G401 (cell line): ENCODE measurements at places on chromosomes 3 and 15.

DNA sequence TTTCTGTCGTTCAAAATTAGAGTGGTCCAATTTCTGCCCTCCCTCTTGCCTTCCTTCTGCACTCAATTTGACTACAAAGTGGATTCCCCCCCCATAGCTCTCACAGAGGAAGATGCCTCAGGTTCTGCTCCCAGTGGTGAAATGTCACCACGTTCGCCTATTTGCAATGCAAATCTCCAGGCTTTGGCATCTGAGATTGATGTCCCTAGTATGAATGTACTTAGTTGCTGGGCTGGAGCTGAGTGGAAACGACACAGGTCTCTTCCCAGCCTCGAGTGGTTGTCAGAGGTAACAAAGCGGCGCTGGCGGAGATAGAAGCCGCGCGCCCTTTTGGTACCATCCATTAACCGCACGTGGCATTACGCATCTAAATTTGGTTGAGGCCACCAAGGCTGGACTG is 860.1 kb downstream of the MCTP2 start:
- DNase-seq, result no peak

DNA sequence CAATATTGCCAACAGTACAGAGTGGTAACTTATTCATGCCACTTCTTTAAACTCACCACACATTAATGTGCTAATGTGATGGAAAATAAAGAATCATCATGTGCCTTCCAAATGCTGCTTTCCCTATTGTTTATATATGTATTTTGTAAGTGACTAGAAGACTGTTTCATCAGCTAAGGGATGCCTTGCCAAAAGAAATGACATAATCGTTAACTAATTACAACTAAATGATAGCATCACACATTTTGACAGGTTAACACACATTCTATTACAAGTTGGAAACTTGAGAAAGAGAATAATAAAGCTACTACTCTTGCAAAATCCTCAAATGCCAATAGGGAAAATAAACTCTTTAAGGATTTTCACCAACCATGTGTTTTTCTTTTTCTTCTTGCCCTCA is 329.9 kb upstream of the AGTR1 start:
- no peak for DNase-seq

DNA sequence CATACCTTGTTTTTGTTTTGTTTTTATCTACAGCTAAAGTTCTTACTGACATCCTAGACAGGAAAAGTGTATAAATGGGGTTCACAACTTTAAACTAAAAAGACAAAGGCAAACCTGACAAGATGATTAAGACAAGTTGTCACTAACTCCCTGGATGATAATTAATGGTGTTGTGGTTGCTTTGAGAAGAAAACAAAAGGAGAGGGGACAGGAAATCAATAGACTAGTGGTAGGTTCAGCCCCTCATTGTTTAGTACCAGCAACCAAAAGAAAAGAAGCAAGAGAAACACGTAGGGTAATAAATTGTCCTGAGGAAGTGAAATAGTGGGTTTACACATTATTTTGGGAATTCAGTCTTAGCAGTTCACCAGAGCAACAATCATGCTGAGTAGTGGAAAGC is 78.8 kb downstream of the BFSP2 start:
- DNase-seq, result no peak

- DNase-seq, result no peak
Measured at GRCh38 chr3:45497963-45498362, 96.6 kb upstream of the LIMD1 start.

DNA sequence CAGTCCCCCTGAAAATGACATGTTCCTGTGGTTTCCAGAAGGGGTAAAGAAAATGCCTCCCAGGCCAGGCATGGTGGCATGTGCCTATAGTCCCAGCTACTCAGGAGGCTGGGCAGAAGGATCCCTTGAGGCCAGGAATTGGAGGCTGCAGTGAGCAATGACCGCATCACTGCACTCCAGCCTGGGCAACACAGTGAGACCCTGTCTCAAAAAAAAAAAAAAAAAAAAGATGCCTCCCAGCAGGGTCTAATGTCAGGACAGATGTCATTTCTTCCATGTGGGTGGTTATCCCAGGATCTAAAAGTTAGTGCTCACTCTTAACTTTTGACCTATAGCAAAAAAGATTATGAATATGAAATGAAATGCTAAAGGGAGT is 13.4 kb downstream of the LCMT2 start:
- DNase-seq, result no peak

DNA sequence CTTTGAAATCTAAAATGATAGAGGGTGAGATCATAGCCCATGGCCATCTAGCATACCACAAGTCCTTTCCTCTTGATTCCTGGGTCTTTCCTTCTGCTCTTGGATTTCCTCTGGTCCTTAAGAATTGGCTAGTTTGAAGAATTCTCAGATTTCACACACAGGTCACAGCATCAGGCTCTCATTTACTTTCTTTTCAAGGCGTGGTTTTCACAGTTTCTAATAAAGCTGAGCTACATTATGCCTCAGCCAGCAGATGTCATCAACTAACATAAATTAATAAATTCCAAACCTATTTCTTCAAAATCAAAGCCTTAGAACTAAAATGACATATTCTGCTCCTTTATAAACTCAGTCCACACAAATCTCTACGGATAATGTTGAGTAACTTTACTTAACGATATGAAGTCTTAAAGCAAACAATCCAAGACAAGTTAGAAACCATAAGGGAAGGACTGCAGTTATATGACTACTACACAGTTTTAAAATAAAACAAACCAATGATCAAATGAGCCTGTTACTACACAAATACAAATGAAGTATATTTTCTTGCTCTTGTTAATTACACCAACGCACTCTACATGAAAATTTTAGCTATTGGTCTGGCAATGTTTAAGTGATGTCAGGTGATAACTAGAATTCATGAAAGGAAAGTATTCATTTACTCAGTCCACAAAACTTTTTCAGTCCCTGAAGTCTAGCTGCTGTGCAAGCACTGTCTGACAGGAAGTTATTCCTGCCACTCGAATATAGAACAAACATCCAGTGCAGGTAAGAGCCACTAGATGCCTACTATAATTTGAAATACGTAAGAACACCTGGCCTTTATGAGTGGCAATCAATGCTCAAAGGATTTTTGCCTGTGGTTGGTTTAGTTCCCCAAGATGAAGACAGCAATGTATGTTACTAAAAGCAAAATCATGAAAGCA is 9.2 kb downstream of the CCDC14 start:
- no peak for DNase-seq

GRCh38 chr15:67114846-67115585 is 49.6 kb downstream of the SMAD3 start:
- DNase-seq, result no peak
